ENCODE measurements at places on chromosomes 11 and 22.

- no peak for DNase-seq
Measured at GRCh38 chr22:37126383-37126782, 16.9 kb upstream of the TMPRSS6 start.

- DNase-seq = no peak
Measured at GRCh38 chr22:38353701-38354100, 36.5 kb upstream of the CSNK1E start.

DNA sequence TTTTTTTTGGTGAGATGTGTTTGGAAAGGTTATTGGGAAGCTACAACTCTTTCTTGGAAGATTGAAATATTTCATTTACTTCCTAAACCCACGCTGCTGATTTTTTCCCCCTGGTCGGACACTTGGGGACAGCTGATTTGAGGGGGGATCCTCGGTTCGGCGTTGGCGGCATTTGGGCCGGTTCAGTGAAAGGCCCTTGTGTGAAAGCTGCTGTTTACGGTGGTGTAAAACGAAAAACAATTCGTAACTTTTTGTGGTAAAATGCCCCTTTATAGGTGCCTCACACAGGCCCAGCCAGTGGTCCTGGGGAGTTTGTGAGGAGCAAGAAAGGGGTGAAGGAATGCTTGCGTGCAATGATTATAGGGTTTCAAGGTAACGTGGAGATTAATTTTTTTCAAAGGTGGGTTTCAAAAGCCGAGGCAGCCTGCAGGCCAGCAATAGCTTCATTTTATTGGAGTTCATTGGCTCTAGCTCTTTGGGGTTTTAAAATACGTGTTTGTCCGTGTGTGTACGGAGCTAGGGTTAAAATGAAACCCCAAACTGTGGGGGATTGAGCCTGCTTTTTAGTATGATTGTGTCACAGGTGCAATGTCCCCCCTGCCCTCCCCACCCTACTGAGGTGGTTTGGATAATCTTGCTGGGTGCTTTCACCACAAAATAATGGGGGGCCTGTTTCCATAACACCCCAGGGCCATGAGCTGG lies 77.2 kb upstream of the PPARA start:
- DNase-seq = no peak

DNA sequence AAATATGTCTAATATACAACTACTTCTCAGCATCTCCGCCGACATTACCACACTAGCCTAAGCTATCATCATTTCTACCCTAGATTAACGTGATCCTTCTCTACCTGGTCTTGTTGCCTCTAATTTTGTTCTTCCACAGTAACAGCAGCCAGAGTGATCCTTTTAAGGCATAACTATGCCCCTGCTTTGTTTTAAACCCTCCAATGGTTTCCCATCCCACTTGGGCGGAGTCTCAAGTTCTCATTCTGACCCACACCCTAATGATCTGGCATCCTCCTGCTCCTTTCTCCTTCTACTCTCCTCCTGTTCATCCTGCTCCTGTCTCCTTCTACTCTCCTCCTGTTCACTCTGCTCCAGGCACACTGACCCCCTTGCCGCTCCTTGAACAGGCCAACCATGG lies 31.9 kb upstream of the POU2AF1 start:
- DNase-seq = no peak

- DNase-seq = no peak
Measured at GRCh38 chr11:26909991-26910591, 83.8 kb upstream of the FIBIN start.

DNA sequence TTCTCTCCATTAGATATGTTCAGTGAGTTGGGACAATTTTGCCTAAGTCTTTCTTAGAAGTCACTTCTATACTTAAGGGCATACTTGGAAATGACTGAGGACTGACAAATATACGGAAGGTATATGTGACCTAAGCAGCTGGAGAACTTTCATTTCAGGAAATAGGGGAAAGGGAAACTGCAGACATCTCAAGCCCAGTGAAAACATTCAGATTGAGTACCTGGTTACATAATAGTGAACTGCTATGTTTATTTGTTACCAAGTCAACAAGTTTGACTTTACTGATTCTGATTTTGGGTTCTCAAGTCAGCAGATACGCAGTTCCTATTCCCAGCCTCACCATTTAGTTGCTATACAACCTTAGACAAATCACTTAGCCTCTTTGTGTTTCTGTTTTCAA lies 1173.9 kb downstream of the LRRC4C start:
- no peak for DNase-seq

DNA sequence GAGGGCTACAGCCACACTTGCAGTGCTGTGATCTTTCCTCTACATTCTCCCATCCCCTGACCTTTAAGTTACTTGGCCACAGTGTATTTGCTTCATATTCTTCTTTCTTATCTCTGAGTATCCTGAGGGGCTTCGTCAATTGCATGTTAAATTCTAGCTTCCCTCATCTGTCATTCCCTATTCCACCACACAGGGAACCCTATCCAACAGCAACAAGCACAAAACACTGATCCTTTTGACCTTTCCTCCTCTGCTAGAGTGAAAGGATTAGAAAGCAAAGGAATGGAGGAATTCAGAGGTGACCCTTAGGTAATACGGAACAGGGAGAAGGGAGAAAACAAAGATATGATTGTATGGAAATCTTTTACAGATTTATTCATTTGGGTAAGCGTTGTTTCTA lies 1061.7 kb upstream of the TENM4 start:
- no peak for DNase-seq

- DNase-seq = peak; percentile 16
Measured at GRCh38 chr11:134701564-134702165, 289.6 kb upstream of the B3GAT1 start.

- DNase-seq = no peak
Measured at GRCh38 chr11:67027483-67027930, 4.6 kb downstream of the SYT12 start.

- no peak for DNase-seq
Measured at GRCh38 chr11:20036626-20037335, 123.5 kb downstream of the DBX1 start.

DNA sequence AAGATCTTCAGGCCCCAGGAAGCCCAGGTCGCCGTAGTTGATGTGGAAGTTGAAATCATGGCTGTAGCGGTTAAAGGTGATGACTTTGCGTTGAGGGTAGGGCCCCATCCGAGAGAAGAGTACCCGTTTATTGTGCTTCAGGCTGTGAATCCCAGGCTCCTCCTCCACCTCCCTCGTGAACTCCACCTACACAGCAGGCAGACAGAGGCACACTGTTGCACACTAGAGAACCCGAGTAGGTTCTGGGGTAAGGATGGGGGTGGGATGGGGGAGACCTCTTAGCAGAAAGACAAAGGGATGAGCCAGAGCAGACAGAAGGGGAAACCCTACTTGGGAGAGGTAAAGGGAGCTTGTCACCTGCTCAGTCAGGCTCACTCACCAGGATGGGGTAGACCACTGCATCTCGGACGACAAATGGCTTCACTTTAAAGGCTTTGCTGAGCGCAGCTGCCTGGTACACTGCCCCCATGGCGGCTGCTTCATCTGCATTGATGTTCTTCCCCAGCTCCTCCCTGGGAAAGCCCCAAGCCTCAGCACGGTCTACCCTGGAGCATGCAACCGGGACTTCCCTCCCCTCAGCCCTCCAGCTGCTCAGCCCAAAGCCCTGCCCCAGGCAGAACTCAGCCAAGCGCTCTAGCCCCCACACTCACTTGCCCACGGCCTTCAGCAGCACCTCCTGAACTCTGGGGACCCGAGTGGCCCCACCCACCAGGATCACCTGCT lies 5.4 kb downstream of the HYOU1 start:
- no peak for DNase-seq

GRCh38 chr11:68497761-68498160 lies 37.2 kb downstream of the PPP6R3 start:
- DNase-seq = no peak

DNA sequence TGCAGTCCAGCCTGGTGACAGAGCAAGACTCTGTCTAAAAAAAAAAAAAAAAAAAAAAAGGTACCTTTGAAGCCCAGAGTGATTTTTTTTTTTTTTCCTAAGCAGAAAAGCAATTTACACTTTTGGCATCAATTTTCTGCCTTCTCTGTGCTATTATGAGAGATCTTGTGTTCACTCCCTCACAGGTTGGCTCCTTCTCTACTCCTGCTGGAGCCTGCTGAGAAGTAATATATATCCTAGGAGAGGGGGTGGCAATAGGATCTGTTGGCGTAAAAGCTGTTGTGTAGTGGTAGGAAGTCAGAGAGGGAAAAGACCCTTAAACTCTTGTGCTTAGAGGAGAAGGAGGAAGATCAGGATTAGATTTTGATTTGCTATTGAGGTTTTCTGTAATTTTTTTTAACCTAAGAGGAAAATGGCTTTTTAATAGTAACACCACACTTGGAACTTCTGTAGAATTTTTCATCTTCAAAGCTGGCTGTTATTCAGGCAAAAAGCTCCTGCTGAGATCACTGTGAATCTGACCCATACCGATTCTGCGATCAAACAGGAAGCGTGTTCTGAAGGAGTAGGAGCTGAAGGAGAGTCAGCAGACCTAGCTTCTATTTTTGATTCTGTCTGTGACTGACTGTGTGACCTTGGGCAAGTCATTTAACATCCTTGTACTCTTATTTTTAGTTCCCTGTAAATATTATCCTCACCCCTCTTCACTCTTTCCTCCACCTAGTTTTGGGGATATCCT lies 77.7 kb downstream of the TRIM44 start:
- DNase-seq = no peak

Data from NCI-H187 (cell line).